Stimulated activated CD8-positive, alpha-beta memory T cell treated with anti-CD3 and anti-CD28 coated beads, Interleukin-2, amount 100 ng/mL, for 1 hour (primary cell): ENCODE measurements at places on chromosomes 13 and 19.

GRCh38 chr13:46771693-46772092, 25.3 kb downstream of the ESD start:
- no peak for DNase-seq

DNA sequence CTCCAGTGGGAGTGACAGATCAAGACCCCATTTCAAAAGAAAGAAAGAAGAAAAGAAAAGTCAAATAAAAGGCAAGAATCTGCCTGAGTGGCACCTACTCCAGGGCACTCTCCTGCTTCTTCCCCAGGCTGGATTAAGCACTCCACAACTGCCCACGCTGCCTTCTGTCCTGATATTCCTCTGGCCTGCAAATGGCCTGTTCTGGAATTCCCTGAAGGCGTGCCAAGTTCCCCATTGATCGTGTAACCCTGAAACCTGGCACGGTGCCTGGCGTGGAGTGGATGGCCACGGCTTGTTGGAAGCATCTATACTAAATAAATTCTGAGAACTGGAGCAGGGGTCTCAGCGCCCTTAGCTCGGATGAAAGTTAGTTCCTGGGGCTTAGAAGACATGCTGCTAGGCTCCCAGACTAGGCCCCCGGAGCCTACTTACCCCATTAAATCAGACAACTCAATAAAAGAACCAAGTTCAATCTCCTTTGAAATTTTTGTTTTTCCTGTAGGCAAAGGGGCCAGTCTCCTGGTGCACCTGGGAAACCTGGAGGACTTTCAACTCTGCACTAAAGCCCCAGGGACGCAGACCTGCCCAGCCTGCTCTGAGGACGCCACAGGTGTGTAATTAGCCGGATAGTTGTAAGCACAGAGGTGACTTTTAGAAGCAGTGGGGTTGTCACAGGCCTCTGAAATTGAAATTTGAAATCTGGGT, 21.9 kb downstream of the ANKRD27 start:
- DNase-seq = no peak

GRCh38 chr13:100196375-100196774, 107.5 kb downstream of the PCCA start:
- no peak for DNase-seq

DNA sequence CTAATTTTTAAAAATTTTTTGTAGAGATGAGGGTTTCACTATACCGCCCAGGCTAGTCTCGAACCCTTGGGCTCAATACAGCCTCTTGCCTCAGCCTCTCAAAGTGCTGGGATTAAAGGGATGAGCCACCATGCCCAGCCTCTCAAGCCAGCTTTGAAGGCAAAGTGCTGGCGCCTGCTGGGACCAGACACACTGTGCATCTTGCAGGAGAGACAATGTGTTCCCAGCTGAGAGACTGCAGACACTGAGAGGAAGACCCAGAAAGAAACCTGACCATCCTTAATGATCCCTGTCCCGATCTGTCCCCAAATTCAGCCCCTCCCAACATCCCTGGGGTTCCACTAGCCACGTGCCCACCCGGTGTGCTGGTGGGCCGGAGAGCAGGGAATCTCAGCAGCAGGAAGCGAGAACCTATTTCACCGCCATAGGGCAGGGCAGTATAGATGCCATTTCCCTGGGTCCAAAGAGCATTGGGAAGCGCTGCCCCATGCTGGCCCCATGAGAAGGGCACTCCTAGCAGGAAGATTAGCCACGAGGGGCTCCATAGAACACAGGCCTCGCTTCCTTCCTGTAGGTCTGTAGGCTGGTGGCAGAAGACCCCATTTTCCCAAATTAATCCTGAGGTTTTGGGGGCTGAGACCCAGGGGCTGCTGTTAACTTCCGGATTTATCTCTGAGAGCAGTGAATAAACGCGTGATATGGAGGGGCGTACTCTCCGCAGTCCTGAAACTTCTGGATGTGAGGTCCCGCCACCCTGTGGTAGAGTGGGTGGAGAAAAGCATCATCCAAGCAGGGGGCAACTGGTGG, 968 bp downstream of the RAVER1 start:
- DNase-seq = no peak

DNA sequence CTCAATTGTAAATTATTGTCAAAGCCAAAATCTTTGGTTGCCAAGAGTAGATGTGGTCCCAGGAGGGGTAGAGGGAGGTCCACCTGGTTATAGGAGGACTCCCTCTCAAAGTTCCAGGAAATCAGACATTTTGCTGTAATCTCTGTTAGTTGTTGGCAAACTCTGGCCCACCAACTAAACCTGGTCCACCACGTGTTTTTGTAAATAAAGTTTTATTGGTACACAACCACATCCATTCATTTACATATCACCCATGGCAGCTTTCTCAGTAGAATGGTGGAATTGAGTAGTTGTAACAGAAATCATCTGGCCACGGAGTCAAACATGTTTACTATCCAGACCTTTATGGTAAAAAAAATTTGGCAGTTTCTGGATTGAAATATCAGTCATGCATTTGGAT, 70.6 kb downstream of the ZNF557 start:
- no peak for DNase-seq

DNA sequence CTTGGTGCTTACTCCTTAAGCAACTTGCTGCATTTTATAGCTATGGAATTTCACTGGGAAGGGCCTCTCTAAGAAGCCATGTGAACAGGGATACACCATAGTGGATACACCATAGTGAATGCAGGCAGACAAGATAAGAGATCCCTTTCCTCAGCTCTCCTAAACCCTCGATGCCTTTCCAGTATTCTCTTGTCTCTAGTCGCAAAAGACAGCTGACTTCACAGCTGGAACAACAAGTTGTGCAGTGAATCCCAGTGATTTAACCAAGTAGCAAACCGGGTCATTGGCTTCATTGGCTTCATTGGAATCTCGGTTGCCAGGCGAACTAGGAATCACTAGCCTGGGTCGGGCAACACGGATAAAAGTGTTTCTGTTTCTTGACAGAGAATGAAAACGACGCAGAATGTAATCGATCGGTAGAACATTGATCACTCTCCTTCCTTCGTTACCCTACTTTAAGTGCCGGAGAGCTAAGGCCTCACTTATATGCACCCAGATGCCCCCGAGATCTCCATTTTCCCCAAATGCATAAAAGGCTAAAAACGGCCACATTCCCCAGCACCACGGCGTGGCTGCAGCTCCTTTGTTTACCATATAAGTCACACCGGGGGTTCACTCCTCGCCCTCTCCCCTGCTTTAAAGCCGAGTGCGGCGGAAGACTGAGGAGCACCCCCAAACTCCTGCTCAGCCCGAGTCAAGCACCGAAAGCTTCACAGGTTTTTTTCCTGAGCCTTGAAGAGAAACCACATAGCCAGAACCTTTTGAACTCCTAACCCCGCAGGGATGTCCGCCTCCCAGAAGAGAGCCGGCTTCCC, 674 bp downstream of the TRPC4 start:
- DNase-seq = no peak

GRCh38 chr19:28793391-28794168, 419.4 kb downstream of the UQCRFS1 start:
- no peak for DNase-seq

DNA sequence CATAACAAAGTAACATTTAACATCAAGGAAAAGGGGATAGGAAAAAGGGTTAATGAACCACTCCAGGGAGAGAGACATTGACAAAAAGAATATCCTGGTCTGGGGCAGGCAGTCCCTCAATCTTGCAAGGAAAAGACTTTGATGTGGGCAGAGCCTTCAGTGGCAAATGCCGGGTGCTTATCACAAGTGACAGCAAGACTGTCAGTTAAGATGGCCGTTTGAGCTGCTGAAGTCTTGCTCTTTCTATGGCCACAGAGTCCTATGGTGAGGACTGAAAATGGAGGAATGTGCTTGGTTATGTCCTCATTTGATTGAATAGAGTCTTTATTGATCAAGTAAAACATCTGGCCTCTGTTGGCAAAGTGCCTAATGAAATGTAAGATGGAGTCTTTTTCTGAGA, 112.1 kb downstream of the B3GLCT start:
- DNase-seq = no peak

- no peak for DNase-seq
These were observed 20.9 kb upstream of the UBE2L5 start for GRCh38 chr13:30401347-30401746.

- peak; percentile 56 for DNase-seq
These were observed 15.0 kb upstream of the PGLS start for GRCh38 chr19:17496337-17496997.

- no peak for DNase-seq
These were observed 9.4 kb upstream of the SPC24 start for GRCh38 chr19:11164879-11165406.

GRCh38 chr13:44368062-44368591, 5.5 kb upstream of the SERP2 start:
- DNase-seq = no peak

GRCh38 chr19:34991542-34992333, 8.4 kb upstream of the GRAMD1A start:
- no peak for DNase-seq

DNA sequence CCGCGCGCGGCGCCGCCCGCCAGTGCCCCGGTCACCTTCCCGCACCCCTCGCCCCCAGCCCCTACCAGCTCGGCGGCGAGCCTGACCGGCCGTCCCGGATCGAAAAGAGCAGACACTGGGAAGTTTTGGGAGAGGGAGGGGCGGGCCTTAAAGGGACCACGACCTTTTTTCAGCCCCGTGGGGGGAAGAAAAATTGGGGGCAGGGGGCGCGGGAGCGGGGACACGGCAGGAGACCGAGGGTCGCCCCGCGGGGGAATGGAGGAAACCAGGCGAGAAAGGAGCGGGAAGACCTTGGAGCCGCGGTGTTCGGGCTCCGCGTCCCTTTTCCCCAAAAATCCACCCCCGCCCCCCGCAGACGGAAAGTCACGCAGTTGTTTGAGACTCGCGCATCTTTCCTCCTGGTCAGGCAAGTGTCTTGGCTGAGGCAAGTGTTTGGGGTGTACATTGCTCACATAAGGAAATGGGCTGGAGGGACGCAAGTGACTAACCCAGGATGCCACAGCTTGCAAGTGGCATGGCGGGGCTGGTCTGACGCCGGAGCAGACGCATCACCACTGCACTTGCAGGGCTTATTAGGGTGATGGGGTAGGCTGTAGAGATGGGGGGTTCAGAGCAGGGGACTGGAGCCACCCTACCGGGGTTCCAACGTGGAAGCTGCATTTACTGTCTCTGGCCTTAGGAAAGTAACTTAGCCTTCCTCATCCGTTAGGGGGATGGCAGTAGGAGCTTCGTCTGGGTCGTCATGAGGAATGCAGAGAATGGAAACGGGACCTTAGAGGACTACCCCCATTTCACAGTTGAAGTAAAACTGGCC, 2.7 kb upstream of the HNRNPL start:
- DNase-seq = no peak

DNA sequence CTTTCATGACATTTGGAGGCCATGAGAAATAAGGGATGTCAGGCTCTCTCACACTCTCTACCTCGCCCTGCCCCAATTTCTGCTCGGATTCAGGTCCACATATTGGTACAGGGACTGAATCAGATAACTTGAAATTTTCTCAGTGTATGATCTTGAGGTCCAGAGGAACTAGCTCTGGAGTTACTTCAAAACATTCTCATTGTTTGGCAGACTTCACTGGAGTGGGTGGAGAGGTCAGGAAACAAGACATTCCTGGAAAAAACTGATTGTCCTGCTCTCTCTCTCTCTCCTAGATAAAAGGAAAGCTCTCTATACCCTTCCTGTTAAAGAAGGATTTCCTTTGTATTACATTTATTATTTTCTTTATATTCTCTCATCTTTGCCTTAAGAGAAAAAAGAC, 428.1 kb upstream of the DACH1 start:
- no peak for DNase-seq

- DNase-seq = no peak
These were observed 2.3 kb upstream of the AKAP8 start for GRCh38 chr19:15381864-15382263.

- no peak for DNase-seq
These were observed 501 bp downstream of the SIRT2 start for GRCh38 chr19:38898788-38899446.

- no peak for DNase-seq
These were observed 59.8 kb downstream of the RUBCNL start for GRCh38 chr13:46327246-46327645.

DNA sequence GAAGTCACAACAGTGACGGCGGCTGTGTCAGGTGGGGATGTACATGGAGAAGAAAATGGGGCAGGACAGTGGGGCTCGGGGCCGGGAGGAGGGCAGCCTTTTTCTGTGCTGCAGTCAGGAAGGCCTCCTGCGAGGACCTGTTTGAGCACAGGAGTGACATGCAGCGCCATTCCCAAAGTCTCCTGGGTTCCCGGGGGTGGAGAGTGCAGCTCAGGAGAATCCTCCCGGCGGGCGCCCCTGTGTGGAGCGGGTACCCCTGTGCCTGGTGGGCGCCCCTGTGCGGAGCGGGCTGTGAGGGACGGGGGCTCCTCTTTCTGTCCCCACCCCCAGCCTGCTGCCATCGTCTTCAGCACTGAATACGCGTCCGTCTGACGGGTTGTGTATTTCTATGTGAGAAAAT, 62.4 kb downstream of the ATP11A start:
- no peak for DNase-seq

- DNase-seq = no peak
These were observed 84.9 kb downstream of the PTPRS start for GRCh38 chr19:5255602-5256231.

DNA sequence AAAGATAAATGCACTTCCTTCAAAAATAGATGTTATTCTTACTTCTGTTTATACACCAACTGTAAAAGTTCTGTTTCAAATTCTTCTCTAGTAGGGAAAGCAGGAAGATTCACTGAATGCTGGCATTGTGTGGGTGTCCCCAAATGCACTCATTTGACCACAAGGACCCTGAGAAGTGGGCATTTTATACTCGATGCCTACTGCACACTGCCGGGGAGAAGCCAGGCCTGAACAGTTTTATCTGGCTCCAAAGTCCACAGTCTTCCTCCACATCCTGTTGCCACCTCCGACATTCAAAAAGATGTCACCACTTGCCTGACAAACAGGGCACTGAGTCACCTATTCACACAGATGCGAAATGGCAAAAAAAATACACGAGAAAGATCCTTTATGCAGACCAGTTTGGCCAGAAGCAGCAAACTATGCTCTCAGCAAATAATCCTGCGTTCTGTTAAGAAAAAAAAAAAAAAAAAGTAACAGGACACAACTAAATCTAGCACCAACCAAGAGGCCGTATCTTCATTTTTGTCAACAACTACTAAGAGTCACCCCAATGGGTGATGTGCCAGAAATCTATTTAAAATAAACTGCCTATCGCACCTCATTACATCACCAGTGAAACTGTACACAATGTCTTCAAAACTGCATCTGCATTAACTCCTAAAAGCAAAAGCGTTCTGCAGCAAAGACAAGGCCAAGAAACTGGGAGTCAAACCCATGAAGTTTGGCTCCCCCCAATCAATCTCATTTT, 6.2 kb downstream of the ZC3H4 start:
- no peak for DNase-seq

- no peak for DNase-seq
These were observed 11.5 kb downstream of the MYH14 start for GRCh38 chr19:50214699-50215543.
